ENCODE measurements at places on chromosomes 4 and X.

DNA sequence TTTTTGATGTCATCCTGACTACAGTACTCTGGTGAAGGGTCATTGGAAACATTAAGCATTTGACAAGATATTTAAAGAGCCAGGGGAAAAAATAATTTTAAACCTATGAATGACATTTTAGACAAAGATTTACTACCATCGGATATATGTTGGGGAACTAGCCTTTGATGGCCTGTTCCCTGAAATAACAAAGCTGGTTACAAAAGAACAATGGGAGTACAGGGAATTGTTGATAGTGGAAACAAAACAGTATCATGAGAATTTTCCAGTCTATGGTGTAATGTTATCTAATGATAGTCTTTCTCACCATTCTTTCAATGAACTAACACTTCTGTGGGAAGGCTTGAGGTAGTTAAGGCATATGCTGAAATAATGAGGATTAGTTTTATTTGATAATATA lies 125.9 kb upstream of the KLHL4 start:
- no peak for DNase-seq

- no peak for DNase-seq
Measured at GRCh38 chr4:105208561-105208960, 61.9 kb downstream of the TET2 start.

GRCh38 chr4:155809835-155810234 lies 51.0 kb downstream of the GUCY1B1 start:
- DNase-seq, result peak; percentile 86

DNA sequence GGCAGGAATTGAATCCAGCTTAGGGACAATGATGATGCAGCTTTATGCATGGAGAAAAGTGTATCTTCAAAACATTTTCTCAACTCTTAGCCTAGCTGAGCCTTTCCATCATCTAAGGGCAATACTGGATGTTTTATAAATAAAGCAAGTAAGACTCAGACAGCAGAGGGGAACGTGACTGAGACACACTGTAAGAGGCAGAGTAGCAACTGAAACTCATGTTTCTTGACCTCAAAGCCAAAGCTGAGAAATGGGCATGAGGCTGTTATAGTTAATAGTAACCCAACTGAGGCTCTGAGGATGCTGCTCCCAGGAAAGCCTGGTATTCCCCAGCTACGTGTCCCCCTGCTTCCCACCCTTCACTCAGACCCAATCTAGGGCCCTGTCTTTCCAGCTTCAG lies 44.6 kb downstream of the ARHGEF9 start:
- no peak for DNase-seq

DNA sequence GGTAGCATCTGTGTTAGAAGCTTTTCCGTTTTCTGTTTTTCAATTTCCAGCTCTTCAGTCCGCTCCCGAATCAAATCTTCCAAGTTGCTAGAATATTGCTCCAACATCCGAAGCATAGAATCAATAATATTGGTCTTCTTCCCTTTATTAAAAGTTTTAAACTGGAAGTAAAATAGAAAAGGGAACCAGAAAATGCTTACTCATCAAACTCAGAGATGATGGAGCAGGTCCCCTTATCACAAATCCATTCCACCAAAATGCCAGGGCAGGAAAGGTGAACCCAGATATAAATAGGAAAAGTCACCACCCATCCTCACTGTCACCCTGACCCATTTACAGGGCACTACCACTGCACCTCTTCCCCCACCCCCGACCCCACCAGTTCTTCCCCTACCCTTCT lies 89.0 kb downstream of the GUCY2F start:
- no peak for DNase-seq

GRCh38 chr4:122895336-122895995 lies 26.9 kb downstream of the NUDT6 start:
- no peak for DNase-seq

GRCh38 chrX:116657071-116657470 lies 194.3 kb upstream of the CT83 start:
- DNase-seq, result no peak

Data from iris pigment epithelial cell (primary cell).